ENCODE measurements at places on chromosomes 4 and X.

- DNase-seq, result no peak
- H3K27ac ChIP-seq, result no peak overlapping the region
- H3K4me3 ChIP-seq, result no peak overlapping the region
- H3K4me1 ChIP-seq, result no peaks in the 10 kb centered on the region
- H3K36me3 ChIP-seq, result no peaks in the 10 kb centered on the region
Observed at GRCh38 chr4:142547974-142548373, 298.1 kb downstream of the INPP4B start.

- H3K27me3 ChIP-seq, result peaks cover 12% of the 10 kb centered on the region
- H3K27ac ChIP-seq, result no peak overlapping the region
- H3K4me1 ChIP-seq, result no peaks in the 10 kb centered on the region
- DNase-seq, result no peak
Observed at GRCh38 chrX:43939187-43939926, 33.8 kb downstream of the NDP start.

DNA sequence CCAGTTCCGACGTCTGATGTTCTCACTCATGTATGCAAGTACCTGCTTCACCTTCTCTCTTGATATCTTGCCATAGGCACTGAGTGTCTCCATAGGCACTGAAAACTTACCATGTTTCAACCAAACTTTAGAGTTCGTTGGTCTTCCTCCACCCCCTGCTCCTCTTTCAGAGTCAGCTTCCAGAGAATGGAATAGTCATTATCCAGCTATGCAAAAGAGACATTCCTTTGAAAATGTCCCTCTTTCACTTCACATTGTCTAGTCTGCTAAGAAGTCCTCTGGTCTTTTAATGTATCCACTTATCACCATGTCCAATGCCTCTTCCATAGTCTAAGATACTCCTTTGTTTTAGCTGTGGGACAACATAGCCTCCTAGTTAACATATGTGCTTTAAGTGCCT lies 566.0 kb upstream of the TENM3 start:
- H3K4me3 ChIP-seq, result no peak overlapping the region
- no peak for DNase-seq
- H3K27ac ChIP-seq, result no peak overlapping the region
- H3K27me3 ChIP-seq, result no peaks in the 10 kb centered on the region

DNA sequence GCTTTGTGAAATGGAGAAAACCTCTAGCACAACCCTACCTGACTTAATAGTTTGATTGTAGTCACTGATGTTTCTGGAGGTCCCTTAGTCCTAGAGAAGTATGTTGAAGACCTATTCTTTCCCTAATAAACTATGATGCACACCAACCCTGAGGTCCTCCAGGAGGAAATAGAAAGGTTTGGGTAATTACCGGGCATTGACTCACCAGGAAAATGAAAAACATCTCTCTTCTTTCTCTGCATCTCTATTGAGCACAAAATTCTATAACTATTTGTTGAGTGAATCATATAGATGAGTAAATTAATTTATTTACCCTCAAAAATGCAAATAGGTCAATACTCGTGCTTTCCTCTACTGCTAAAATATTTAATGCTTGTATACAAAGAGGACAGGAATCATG lies 582.4 kb upstream of the FAM241A start:
- no peaks in the 10 kb centered on the region for H3K27me3 ChIP-seq
- H3K4me1 ChIP-seq, result no peaks in the 10 kb centered on the region
- H3K4me3 ChIP-seq, result no peak overlapping the region

DNA sequence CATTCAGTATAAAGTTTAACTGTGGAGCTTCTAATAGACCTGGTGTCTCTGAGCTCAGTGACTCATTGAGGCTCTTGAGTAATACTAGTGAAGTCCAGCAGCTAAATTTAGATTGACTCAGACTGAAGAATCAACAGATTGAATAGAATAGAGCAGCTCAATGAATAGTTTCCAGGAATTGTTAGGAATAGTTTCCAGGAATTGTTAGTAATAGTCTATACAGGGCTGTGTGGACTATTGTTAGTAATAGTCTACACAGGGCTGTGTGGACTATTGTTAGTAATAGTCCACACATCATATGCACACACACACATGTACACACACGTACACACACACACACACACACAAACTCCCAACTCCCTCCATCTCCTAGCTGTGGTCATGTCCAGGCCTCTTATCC lies 3.0 kb downstream of the GIMD1 start:
- H3K4me3 ChIP-seq, result no peak overlapping the region
- H3K36me3 ChIP-seq, result no peaks in the 10 kb centered on the region
- DNase-seq, result no peak
- no peaks in the 10 kb centered on the region for H3K4me1 ChIP-seq
- H3K27me3 ChIP-seq, result peaks cover 26% of the 10 kb centered on the region
- no peak overlapping the region for H3K27ac ChIP-seq

DNA sequence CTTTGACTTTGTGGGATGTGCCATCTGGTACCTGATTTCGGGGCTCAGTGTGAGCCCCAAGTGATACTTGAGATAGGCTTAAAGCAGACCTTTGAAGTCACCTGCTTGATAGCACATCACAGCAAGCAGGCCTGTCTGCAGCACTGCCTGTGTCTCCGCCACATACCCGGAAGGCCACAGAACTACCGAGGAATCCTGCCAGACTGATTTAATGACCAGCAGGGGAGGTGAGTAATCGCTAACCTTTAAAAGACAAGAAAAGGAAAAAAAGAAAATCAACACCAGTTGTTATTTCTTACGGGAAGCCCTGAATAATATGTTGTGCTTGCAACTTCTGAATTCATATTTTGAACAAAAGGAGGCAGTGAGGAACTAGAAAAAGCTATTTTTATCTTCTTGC lies 6.8 kb downstream of the PTCHD1 start:
- no peaks in the 10 kb centered on the region for H3K36me3 ChIP-seq
- H3K4me1 ChIP-seq, result no peaks in the 10 kb centered on the region
- peaks cover 3% of the 10 kb centered on the region for H3K27me3 ChIP-seq

DNA sequence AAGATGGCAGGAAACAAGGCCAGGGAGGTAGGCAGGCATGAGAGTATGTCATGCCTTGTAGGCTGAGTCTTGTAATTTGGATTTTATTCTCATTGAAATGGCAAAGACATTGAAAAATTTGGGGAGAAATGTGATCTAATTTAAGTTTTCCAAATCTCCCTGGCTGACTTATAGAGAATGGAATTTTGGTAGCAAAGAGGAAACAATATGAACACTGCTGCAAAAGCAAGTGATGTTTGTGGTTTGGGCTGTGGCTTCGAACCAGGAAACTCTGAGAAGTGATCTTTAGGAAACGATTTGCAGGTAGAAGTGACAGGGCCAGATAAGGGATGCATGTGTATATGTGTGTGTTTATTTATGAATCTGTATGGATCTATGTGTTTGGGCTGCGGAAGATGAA lies 35.6 kb downstream of the ARSJ start:
- H3K36me3 ChIP-seq, result no peaks in the 10 kb centered on the region
- H3K27ac ChIP-seq, result no peak overlapping the region
- H3K4me3 ChIP-seq, result no peak overlapping the region
- H3K27me3 ChIP-seq, result no peaks in the 10 kb centered on the region
- peaks cover 10% of the 10 kb centered on the region for H3K4me1 ChIP-seq
- no peak for DNase-seq

- H3K36me3 ChIP-seq, result no peaks in the 10 kb centered on the region
- no peak overlapping the region for H3K4me3 ChIP-seq
- H3K27me3 ChIP-seq, result peaks cover 33% of the 10 kb centered on the region
- no peak for DNase-seq
- peaks cover 7% of the 10 kb centered on the region for H3K4me1 ChIP-seq
- no peak overlapping the region for H3K27ac ChIP-seq
Observed at GRCh38 chr4:185120631-185120946, 22.5 kb upstream of the SLC25A4 start.

GRCh38 chrX:25198891-25199290 lies 183.1 kb upstream of the ARX start:
- no peak overlapping the region for H3K4me3 ChIP-seq
- no peak for DNase-seq
- no peaks in the 10 kb centered on the region for H3K4me1 ChIP-seq

GRCh38 chrX:940691-941090 lies 271.8 kb downstream of the CRLF2 start:
- DNase-seq, result no peak
- no peaks in the 10 kb centered on the region for H3K27me3 ChIP-seq
- H3K4me1 ChIP-seq, result no peaks in the 10 kb centered on the region
- no peaks in the 10 kb centered on the region for H3K36me3 ChIP-seq
